ENCODE measurements at places on chromosomes 1 and 21.

DNA sequence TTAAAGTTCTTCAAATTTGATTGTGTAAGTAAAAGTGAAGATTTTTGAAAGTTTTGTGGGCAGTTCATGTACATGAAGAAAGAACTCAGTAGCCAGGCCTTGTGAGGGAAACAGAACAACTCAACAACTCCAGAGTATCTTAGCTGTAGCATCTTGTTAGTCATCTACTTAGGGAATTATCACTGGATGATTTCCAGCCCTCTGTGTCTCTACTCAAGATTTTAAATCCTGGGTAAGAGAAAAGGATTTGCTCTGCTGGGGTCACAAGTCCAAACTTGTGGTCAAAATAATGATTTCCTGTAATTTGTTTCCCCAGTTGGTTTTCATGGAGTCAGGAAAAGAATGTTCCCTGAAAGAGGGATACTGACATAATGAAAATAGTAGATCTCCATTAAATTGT, 8.2 kb downstream of the OR10T2 start:
- DNase-seq: no peak

- no peak for DNase-seq
These were observed 71.1 kb downstream of the LRRC8C start for GRCh38 chr1:89704014-89704413.

- DNase-seq: no peak
These were observed 123.2 kb downstream of the MAB21L3 start for GRCh38 chr1:116234429-116234828.

DNA sequence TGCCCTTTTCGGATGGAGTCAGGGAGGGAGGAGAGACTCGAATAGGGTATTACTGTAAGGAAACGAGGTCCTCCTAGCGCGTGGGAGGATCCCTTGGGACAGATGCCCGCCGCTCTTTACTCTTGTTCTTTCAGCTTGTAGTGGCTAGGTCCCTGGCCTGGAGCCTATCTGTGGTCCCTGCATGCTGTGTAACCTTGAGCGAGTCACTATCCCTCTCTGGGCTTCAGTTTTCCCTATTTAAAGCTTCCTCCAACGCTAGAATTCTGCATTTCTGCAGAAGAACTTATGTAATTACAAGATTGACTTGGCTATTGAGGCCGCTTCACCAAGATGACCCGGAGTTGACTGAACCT, 744 bp downstream of the MIER1 start:
- no peak for DNase-seq

GRCh38 chr1:53126495-53126894, 15.9 kb downstream of the SLC1A7 start:
- DNase-seq: no peak

- no peak for DNase-seq
These were observed 29.2 kb upstream of the OR2B11 start for GRCh38 chr1:247487057-247487456.

DNA sequence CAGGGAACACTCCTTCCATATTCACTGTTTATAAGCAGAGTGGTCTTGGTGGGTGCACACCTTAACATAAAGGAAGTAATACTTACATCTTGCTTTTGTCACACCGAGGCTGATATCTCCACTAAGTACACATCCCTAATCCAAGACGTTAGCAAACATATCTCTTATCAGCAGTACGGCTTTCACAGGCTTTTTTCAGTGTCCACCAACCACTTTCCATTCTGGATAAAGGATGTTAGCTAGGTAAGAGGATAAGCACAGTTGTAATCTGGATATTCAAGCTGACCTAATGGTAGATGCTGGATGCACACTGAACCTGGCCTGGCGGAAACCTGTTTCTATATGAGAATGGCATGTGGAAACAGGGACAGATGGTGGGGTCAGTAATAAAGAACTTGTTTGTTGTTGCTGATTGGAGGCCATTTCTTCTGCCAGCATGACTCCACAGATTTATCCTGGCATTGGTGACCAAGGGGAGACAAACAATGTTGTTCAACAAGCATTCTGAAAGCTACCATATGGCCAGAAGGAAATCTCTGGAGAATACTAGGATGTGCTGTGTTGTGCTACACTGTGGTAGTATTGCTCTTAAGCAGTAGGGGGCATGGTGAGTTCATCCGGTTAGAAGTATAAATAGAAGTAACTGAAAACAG, 416.4 kb downstream of the PTBP2 start:
- DNase-seq: no peak

DNA sequence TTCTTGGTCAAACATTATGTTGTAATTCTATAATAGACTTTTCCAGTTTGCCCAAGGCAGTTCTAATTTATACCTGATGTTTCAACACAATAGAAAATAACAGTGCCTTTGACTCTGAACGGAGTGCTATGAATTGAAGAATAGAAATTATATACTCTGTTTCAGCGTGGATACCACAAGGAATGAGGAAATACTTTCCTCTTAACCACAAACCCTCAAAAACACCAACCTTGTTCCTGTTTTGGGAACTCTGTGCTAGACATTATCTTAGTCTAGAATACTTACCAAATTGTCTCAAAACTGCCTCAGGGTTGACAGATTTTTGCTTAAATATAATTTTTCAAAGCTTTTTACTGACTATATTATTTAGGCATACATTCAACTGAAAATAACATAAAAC, 1629.3 kb downstream of the MRPL39 start:
- DNase-seq: no peak

- no peak for DNase-seq
These were observed 257.2 kb downstream of the MRPL39 start for GRCh38 chr21:25350056-25350455.

- peak; percentile 49 for DNase-seq
These were observed at the start of gene KCNJ6 for GRCh38 chr21:37916310-37917051. TSS of gene KCNJ6 (minus strand) at chr21:37916457. CDS start at chr21:37840682, 75,775 bp downstream.

DNA sequence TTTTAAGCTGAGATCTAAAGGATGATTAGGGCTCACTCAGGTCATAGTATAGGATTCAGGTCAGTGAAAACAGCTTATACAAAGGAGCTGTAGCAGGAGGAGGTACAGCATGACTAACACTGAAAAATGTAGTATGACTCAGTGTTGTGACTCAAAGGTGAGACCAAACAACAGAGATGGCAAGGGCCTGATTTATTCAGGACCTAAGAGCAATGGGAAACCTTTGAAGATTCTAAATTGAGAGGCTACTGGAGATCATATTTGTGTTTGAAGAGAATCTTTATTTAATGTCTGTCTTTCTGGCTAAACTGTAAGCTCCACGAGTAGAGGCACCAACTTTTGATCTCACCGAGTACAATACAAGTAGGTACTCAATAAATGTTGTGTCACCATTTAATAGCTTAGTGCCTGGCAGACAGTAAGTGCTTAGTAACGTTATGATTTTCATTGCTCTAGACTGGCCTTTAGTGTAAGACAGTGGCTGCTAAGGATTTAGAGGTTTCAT, 43.5 kb downstream of the PRKAA2 start:
- DNase-seq: no peak

GRCh38 chr1:67708606-67709005, 23.6 kb downstream of the GADD45A start:
- no peak for DNase-seq

DNA sequence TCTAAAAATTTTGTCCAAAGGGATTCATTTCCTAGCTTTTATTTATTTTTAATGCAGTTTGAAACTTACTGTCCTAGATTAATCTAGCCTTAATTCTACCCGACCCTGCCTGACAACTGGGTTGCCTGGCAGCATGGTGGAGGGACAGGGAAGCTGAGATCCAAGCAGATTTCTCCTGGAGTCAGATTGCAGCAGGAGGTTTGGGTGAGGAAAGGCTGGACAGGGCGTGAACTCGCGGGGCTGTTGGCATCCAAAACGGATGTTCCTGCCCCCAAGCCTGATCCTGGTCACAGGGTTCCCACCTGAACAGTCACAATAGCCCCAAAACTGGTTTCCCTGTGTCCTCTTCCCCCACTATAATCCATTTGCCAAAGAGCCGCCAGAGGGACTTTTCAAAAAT, 23.2 kb downstream of the TCEA3 start:
- no peak for DNase-seq

- DNase-seq: no peak
These were observed 4.2 kb upstream of the CHD1L start for GRCh38 chr1:147238053-147238902.

- DNase-seq: no peak
These were observed 168.5 kb downstream of the ACTL8 start for GRCh38 chr1:17923666-17924065.

DNA sequence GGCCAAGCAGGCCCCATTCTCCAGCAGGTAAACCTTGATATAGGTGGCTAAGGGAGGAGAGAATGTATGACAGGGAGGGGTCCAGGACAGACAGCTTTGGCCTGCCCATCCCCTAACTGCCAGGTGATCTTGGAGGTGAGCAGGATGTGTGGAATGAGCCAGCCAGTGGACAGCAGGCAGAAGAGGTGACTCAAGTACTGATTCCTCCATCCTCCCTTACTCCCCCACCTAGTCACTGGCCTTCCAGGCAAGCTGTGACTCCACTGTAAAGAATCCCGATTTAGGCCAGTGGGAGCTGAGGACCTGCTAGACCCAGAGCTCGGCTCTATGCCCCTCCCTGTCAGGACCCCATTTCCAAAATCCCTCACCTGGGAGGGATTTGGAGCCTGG, 36.6 kb downstream of the RIMS3 start:
- no peak for DNase-seq

DNA sequence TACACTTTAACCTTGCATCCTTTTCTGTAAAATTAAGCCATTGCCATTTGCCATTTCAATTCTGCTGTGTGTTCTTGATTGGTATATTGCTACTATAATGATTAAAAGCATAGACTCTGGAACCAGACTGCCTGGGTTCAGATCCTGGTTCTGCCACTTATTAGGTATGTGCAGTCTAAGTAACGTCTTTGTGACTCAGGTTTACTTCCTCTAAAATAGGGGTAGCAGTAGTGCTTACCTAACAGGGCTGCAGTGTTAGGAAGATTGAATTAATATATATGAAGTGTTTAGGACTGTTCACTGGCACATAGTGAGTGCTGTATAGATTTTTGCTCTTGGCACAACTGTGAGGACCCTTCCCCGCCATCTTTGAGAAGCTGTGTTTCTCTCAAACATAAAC, 4.4 kb downstream of the CDC42 start:
- DNase-seq: no peak

- no peak for DNase-seq
These were observed 90.5 kb downstream of the DNM3 start for GRCh38 chr1:171931752-171932151.

- DNase-seq: peak; percentile 57
These were observed 3.4 kb downstream of the MEF2D start for GRCh38 chr1:156497078-156497742.

DNA sequence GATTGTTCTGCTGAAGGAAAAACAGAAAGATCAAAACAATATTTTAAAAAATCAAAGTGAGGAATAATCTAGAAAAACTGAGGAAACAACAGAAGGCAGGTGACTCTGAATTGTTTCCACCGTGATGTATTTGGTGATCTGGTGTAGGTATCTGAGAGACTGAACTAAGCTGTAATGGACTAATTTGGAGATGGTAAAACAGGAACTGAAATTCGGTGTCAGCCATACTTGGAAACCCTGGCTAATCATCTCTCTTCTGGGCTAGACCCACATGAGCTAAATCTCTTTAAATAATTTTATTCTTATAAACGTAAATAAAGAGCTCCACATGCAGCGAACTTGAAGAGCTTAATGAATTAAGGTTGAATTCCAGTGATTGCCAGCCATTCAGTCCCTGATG, 1226.1 kb downstream of the NCAM2 start:
- DNase-seq: no peak

DNA sequence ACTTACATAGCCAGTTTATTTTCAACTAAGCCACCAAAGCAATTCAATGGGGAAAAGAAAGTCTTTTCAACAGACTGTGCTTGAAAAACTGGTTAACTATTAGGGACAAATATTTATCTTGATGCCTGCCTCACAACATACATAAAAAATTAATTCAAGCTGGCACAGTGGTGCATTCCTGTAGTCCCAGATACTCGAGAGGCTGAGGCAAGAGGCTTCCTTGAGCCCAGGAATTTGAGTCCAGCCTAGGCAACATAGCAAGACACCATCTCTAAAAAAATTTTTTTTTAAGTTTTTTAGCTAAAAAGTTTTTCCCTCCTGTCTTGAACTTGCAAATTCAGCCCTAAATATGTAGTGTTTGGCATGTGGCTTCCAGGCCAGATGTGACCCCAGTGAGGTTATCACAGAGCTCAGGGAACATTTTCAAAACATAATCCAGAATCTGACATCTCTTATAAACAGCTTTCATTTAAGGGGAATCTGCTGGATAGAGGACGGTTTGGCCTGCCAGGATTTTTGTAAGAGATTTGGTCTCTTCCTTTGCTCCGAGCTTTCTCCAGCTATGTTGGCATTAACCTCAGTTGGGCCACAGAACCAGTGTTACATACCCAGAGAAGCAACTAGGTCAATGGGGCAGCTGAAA, 46.4 kb downstream of the COL6A1 start:
- DNase-seq: peak; percentile 60

DNA sequence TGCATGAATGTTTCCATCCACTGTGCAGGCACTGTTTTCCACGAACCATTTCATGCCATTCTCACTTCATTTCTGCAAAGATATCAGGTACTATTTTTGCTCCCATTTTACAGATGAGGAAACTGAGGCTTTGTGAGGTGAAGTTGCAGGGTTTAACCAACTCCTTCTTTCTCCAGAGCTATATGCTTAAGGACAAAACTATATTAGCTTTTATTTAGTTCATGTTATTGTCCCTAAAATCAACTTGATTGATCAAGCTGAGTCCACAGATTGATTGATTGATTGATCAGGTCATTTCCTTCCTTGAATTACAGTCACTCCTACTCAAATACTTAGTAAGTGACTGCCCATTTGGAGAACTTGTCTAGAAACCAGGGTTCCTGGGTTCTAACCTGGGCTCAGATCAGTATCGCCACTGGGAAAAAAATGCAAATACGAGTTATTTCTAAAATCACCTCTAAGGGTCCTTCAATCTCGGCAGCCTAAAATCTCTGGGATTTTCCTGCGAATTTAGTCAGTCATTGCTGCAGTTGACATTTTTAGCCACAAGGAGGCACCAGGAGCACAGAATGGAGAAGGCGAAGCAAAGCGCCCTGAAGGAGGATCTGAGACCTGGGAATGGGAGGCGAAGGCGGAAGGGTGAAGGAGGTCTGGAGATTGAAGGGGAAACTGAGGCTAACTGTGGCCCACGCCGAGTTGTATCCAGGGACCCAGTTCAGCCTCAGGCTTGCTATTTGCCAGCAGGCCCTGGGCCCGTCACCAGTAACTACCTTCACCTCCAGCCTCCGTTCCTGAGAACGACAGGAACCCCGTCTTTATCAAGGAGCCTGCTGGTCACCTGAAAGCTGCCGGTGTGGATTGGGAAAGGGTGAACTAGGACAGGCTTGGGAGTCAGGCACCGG, 14.3 kb upstream of the MUL1 start:
- DNase-seq: peak; percentile 59

GRCh38 chr1:180612632-180613031, 19.2 kb upstream of the XPR1 start:
- no peak for DNase-seq

GRCh38 chr1:116510361-116510760, 60.5 kb downstream of the CD58 start:
- DNase-seq: no peak

- DNase-seq: no peak
These were observed 66.3 kb upstream of the LRRC8D start for GRCh38 chr1:89754518-89754917.

DNA sequence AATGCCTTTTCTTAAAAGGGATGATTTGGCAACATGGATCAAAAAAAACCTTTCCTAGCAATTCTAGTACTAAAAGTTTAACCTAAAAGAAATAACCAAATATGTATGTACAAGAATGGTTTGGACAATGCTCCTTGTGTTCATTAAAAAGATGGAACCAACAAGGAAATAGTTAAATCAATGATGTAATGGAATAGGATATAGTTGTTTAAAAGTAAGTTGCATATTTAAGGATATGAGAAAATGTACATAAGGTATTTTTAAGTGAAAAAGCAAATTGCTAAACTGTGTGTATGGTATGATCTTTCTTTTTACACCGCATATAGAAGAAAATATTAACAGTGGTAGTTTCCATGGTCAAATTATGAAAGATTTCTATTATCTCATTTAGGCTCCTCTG, 12.1 kb downstream of the SLC30A10 start:
- DNase-seq: no peak
